ENCODE measurements at places on chromosomes 6 and 20. TPM values are rescaled to one million over a fixed set of nuclear protein-coding genes. Genes with fewer than 3 reads are reported as not detected.
A peak's percentile ranks its signal among the peaks of the same experiment; 100 is the strongest.

GRCh38 chr20:725491-725890 lies 42.8 kb downstream of the SLC52A3 start:
- DNase-seq: no peak

- no peak for DNase-seq
Measured at GRCh38 chr6:12956991-12957320, 240.4 kb downstream of the PHACTR1 start.

TPX2 gene
- total RNA-seq: 52.5 TPM

TAAR1 gene
- not detected for total RNA-seq

DNA sequence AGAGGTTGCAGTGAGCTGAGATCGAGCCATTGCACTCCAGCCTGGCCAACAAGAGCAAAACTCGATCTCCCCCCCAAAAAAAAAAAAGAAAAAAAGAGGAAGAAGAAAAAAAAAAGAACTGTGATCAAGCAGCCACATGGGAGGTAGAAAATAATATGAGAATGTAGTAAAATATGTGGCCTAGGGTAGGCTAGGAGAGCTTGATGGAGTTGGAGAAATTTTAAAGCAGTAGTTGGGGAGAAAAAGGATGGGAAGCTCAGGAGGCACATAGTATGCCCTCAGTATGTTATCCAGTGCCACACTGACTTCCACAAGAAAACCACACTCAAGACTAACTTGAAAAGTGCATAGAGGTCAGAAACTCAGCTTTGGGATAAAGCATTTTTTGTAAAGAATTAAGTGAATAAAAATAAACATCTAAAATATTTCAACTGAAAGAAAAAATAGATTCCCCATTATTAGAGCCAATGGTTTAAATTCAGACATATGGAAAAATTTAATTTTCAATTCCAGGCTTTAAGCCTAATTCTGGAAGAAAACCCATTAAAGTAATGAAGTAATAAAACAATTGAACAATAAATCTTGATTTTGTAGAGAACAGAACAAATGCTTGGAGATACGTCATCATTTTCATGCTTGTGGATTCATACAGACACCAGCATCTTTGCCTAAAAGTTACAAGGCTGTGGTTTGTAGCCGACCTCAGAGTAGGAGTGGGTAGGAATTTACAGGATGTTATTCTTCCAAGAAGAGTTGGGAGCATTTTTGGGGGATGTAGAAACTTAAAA lies 34.7 kb downstream of the PLEKHG1 start:
- DNase-seq: no peak

MYT1 gene
- total RNA-seq: 22.2 TPM

- DNase-seq: no peak
Measured at GRCh38 chr20:22931653-22932608, 103.2 kb upstream of the SSTR4 start.

RAET1E gene
- total RNA-seq: 0.31 TPM

RAET1G gene
- total RNA-seq: not detected

DNA sequence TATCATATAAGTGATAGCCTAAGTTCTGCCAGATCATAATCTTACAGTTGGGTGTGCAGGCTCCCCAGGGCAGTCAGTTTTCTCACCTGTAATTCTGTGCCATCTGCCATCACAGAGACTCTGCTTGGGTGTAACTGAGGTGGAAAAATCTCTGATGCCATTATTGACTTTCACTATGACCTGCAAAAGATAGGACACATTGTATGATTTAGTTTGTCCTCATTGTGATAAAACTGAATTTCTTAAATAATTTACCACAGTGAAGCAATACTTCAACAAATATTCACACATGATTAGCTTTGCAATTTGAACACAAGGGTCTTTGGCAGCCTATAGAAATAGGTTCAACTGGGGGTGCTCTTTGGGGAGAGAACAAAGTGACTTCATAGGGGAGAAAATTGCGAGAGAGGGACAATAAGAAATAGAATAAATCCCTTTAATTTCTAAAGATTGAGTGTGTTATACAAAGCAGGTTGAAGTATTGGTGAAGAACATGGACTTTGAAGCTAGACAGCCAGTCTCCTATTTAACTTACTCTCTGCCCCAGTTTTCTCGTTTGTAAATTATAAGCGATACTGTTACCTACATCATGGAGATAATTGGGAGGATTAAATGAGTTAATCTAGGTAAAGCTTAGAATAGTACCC lies 27.3 kb downstream of the FAM229B start:
- no peak for DNase-seq

EYS gene
- total RNA-seq: 2.6 TPM

DNA sequence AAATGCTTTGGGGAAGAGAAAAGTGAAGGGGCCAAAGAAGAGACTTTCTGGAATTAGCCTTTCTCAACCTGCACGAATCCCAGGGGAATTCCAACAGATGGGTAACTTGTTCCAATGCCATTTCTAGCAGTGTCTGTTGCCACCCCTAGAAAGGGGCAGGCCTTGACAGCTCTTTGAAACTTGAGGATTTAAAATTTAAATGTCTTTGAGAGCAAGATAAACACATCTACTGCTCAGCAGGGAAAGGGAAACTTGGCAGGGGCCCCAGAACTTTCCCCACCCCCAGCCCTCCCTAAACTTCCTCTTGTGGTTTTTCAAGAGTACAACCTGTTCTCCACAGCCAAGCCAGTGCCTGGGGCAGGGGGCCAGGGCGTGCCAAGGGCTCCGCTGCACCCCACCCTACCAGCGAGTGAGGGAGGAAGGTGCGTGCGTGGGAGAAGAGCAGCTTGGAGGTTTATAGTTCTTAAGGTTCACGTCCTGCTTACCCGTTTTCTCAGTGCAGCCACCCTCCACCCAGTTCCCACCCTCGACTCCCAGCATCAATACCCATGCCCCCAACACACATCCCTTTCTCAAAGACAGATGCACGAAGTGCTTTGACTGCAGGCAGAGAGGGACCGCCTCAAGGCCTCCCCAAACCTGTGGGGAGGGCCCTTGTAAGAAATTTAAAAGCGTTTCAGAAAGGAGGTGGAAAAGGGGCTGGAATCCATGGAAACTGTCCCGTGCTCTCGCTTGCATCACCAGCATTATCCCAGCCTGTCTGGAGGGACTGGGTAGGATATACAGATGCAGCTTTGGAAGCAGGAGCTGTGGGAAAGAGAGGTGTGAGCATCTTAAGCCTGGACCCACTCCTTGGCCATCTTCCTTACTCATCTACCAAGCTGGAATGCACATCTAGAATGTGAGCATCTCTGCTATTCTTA lies 4.5 kb upstream of the TAF8 start:
- peak; percentile 89 for DNase-seq

DNA sequence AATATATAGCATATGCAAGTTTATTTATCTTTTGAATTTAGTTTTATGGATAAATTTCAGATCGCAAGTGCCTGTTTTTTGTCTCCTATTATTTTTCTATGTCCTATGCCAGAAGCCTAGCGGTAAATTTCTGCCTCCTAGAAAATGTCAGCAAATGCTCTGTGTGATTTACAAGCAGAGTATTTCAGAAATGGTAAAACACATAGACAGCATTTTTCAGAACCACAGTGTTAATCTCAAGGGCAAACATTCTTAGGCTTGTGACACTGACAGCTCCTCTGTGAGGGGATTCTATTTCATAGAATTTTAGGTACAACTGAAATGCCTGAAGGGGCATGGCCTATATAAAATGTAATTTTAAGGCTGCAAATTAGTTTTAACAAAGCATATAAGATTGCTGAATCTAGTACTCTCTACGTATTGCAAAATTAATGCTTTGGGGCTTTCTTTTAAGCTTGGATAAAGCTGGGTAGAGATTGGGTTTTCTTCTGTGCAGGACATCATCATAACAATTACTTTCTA lies 89.9 kb upstream of the PTCHD4 start:
- no peak for DNase-seq

DNA sequence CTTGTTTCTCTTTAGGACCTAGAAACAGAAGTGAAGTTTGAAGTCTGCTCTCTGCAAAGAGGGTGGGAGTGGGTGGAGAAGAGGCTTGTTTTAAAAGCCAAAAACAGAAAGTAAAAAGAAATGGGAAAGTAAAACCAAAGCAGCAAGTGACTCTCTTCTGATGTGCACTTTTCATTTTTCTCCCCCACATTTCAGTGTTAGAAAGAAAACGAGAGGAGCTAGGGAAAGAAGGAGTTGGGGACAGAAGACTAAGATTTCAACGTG lies 1.3 kb downstream of the C6orf141 start:
- no peak for DNase-seq

GRCh38 chr20:46787991-46788762 lies 78.7 kb downstream of the SLC2A10 start:
- DNase-seq: no peak

MLN gene
- not detected for total RNA-seq

- peak; percentile 99 for DNase-seq
Measured at GRCh38 chr20:50115591-50116367, 2.8 kb upstream of the UBE2V1 start.

Data from testis (tissue), 5 donors.